ENCODE measurements at places on chromosomes 4 and X.

GRCh38 chrX:123994730-123995129, 33.2 kb downstream of the STAG2 start:
- no peak for DNase-seq

- no peak for DNase-seq
These were observed 222.9 kb downstream of the ARHGAP24 start for GRCh38 chr4:85697854-85698253.

- no peak for DNase-seq
These were observed 315.5 kb downstream of the CAMK2D start for GRCh38 chr4:113446019-113446418.

DNA sequence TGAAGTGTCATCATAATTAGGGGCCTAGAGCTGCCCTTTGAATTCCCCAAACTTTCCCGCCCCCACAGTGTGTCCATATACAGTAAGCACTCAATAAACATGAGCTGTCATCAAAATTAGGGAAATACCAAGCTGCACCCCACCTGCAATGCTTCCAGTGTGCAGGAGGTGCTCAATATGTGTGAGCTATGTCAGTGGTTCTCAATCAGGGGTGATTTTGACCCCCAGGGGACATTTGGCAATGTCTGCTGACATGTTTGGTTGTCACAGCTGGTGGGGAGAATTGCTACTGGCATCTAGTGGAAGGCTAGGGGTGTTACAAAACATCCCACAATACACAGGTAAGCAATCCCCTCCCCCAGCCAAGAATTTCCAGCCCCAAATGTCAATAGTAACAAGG, 748 bp downstream of the CFP start:
- DNase-seq, result no peak

DNA sequence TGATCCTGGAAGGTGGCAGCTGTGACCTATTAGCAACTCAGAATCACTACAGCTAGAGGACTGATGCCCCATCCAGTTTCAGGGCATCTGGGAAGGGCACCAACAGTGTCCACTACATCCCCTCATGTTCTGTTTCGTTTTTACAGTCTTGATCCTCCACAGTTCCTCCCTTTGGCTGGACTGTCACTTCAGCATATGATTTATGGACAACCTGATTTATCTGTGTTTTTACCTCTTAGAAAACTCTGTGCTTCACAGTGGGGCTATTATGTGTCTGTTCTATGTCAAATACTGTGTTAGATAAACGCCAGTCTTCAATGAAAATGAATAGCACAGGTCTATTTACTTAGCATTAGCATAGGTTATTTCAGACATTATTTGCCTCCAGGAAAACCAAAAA, 63.1 kb upstream of the GRPR start:
- DNase-seq, result no peak

DNA sequence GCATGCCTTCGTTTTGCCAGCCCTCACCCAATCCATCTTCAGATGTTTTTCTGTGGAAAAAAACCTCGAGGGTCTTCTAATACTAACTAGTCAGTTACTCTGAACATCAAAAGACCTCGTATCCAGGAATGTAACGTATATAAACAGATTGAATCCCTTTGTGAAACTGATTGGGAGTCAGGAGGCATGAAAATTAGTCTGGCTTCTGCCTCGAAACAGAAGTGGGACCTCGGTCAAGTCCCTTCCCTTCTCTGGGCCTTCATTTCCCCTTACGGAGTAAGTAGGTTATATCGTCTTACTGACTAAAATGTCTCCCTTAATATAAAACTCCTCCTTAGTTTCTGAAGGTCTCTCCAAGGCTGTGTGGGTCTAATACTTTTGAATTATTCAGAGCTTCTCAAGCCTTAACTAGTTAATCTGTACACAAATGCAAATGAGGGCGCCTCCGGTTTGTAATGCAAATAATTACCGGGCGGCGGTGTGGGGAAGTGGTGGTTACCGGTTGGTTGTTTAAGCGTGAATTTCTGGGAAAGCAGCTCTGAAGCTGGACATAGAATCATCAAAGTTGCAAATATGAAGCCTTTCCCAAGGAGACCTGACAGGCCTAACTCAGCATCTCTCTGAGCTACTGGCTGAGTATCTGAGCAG, 11.4 kb upstream of the NKRF start:
- DNase-seq, result no peak

- DNase-seq, result no peak
These were observed 24.3 kb downstream of the IRF2 start for GRCh38 chr4:184450045-184450444.

- DNase-seq, result no peak
These were observed 13.2 kb upstream of the C1QTNF7 start for GRCh38 chr4:15414551-15415091.

DNA sequence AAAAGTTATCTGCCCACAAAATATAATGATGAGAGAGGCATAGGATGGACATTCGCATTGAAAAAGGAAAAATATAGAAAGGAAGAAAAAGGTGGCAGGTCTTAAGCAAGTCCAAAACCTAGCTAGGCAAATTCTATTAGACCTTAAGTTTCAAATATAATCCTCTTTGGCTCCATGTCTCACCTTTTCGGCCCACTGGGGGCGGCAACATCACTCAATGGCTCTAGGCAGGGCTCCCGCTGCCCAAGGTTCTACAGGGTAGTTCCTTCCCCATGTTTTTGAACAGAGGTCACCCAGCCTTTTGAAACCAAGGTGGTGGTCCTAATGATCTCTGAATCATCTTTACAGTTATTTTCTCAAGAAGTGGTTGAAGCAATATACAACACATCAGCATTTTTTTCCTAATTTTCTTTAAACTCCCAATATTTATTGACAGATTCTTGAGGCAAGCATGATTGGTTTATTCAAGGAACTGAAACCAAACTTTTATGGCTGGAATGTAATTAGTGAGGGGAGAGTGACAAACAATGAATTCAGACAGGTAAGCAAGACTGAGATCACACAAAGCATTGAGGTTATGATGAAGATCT, 309.4 kb downstream of the ANTXR2 start:
- no peak for DNase-seq

- DNase-seq, result no peak
These were observed 13.0 kb downstream of the HCCS start for GRCh38 chrX:11124112-11124511.

DNA sequence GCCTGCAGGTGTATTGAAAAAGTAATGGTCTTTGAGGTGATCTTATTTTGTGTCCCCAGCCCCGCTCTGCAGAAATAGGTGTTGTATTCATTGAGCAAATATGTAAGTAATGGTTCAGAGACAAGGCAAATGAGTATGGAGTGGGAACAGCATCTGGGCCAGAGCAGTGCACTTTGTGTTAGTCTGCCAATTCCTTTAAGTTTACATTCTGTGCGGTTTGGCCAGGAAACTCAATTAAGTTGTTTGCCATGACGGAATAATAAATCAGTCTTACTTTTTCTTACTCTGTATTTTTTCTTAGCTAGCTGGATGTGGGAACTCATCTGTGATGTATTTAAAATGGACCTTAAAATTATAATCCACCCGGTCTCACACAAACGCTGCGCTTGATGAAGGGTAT, 12.6 kb downstream of the DCLK2 start:
- DNase-seq, result no peak

DNA sequence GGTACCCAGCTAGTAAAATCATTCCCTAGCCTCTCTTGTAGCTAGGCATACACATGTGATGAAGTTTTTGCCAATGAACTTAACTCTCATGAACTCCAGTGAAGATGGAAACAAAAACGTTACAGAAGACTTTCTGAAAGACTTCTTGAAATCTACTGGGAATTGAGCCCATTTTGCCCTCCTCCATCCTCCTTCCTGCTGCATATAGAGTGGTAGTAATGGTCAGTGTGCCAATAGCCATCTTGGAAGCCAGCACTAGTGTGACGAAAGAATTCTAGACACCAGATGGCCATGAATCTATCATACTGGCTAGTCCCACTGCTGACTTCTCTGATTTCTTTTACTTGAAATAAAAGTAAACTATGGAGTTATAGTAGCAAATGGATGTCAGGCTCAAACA, 30.9 kb upstream of the PPA2 start:
- no peak for DNase-seq

DNA sequence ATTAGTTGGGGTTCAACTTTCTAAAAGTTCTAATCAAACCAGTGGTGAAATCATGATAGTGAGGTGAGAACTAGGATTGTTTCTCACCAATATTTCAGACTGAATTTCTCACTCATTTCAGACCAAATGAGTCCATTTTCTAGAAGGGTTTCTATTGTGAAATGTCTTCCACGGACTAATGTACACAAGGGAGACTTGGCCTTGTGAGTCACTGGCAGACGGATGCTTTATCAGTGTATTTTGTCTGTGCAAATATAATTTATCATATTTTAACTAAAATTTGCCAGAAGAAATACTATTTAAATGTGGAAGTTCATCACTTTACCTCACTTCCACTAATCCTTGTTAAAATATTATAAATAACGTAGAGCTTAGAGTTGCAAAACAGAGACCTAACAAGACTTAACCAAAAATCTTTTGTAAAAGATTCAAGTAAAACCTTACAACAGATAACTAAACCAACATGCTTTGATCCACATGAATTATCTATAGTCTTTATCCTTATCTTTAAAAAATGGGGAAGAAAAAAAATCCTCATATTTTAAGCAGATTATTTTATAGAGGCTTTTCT, 506.0 kb upstream of the FAM241A start:
- DNase-seq, result no peak

- DNase-seq, result no peak
These were observed 633.9 kb upstream of the CPEB2 start for GRCh38 chr4:14368391-14368790.

- no peak for DNase-seq
These were observed 30.0 kb downstream of the ANXA3 start for GRCh38 chr4:78581618-78582017.

DNA sequence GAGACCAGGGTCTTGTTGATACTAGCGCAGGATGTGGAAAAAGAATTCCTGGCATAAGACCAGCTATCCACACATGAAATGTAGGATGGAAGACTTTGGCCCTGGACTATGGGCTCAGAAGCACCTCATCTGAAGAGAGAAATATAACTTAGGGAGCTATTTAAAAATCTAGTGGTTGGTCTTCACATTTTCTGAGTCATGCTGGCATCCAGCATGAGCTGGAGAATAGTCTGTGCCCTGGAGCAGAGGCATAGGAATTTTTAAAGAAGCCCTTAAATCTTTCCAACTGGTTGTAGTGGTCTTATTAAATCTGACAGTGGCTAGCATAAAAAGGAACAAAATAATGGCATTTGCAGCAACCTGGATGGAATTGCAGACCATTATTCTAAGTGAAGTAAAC, 86.3 kb downstream of the SMARCA5 start:
- DNase-seq, result no peak

GRCh38 chr4:13089659-13089998, 394.5 kb downstream of the RAB28 start:
- no peak for DNase-seq

DNA sequence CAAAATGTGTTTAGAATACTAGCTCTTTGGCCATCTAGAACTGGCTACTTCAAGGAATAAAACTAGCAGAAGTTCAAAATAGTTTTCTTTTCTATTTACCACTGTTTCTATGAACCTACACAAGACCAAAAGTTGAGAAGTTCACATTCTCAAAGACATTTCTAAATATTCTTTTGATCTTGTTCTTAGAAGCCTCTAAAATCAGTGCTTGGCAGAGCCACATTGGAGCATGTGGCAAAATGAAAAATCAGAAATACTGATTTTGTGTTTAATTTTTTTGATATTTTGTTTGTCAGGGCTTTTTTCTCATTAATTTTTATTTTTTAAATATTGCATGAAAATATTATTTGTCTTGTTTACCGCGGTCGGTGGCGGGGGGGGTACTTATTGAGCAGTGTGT, 853.8 kb upstream of the INTU start:
- no peak for DNase-seq

DNA sequence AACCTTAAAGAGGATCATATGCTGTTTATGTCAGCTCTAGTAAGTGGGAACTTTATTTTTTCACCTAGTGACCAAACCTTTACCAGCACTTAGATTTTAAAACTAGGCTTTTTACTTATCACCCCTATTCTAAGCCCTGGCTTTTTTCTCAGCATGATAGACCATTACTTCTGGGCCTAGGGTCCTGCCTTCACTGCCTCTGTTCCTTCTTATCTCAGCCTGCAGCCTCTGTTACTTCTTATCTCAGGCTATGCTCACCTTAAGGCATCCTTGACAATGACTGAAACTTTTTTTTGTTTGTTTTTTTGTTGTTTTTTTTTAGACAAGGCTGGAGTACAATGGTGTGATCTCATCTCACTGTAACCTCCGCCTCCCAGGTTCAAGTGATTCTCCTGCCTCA, 59.6 kb downstream of the TMEM154 start:
- no peak for DNase-seq

DNA sequence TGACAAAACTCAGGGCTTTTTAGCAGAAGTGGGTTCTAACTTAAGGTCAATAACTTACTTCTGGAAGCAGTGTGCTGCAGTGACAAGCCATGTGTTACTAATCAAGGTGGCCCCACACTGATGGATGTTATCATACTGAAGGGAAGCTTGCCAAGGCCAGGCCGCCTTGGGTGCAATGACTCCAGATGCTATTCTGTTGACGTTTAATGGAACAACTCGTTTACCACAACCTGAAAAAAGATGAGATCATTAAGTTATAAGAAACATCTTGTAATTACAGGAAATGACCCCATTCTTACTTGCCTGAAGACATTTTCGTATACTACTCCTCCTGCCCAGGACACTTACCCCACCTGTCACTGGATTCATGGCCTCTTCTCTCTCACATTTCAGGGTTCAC, 38.9 kb upstream of the TMPRSS11D start:
- DNase-seq, result no peak

- no peak for DNase-seq
These were observed 1.8 kb downstream of the IL1RAPL1 start for GRCh38 chrX:28589046-28589445.

DNA sequence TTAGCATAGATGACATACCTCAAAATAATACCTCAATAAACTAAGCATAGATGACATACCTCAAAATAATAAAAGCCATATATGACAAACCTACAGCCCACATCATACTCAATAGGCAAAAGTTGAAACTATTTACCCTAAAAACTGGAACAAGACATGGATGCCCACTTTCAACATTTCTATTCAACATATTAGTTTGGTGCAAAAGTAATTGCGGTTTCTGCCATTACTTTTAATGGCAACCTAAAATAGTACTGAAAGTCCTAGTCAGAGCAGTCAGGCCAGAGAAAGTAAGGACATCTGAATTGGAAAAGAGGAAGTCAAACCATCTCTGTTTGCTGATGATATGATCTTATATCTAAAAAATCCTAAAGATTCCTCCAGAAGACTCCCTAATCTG, 250.4 kb downstream of the RAB28 start:
- no peak for DNase-seq

GRCh38 chrX:55524487-55524886, 34.8 kb upstream of the USP51 start:
- DNase-seq, result no peak

DNA sequence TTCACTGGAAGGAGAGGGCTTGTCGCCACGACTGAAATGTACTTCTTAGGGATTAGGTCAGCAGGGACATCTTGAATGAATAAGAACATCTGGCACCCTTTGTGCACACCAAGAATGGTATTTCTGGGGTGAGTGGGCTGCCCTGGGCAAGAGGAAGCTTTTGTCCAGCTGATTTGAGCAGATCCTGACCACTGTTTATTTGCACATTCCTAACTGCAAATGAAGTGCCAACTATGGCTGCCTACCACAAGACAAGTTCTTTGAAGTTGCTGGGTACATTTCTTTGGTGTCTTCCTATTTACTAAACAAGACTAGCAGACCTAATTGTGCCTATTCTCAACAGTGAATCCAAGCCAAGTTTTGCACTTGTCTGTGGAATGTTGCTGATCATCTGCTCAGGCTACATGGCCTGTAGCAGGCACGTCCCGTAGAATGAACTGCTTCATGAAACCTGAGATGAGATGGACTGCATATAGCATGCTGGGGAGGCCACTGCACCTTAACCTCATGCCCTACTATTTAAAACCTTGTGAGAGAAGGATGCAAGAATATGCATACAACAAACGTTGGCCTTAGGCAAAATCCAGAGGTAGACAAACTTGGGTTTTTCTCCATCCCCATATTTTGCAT, 45.0 kb downstream of the PIR start:
- no peak for DNase-seq

All from NCI-H510A (cell line).